ENCODE measurements at places on chromosomes 5 and 9. TPM values are rescaled to one million over a fixed set of nuclear protein-coding genes. Genes with fewer than 3 reads are reported as not detected.

Gene GHR
- 2.2 TPM for total RNA-seq

Gene PNPLA7
- 0.64 TPM for total RNA-seq

Gene ARL14EPL
- not detected for total RNA-seq

- peak; percentile 90 for DNase-seq
Observed at GRCh38 chr9:110443146-110443865, 105.6 kb upstream of the TXNDC8 start.

DNA sequence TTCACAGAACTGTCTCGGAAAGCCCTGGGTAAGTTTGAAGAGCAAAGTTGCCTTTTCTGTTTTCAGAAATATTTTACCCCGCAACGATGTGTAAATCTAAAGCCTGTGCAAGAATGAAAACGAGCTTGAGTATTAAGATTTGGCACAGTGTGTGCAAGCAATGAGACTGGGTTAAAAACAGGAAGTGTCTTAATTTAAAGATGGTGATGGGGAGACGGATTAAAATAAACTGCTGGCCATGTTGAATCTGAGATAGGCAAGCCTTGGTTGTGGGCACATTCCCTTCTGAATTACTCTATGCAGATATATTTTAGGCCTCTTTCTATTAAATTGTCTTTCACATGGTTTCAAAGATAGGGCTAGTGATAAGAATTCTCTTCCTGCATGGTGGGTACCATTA, 294.2 kb upstream of the DMRT1 start:
- no peak for DNase-seq

DNA sequence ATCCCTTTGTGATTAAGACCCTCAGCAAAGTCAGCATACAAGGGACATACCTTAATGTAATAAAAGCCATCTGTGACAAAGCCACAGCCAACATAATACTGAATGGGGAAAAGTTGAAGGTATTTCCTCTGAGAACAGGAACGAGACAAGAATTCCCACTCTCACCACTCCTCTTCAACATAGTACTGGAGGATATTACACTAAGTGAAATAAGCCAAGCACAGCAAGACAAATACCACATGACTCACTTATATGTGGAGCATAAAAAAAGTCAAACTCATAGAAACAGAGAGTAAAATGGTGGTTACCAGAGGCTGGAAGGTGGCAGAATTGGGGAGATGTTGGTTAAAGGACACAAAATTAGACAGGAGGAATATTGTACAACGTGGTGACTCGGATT, 118.1 kb upstream of the NFIL3 start:
- no peak for DNase-seq

DNA sequence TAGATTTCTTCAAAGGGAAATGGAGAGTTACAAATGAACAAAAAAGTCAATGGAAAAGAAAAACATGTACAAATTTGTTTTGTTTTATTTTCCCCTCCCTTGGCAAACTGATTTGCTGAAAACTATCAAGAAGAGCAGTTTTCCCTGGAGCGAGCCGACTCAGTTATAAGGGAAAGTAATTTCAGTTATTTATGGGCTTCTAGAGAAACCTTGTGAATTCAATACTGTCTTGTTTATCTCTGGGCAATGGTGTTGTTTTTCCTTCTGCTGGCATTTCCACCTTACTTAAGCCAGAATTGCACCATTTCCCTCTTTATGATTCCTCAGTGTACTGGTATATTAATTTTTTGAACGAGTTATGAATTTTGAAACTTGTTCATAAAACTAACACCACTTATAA, 1163.6 kb downstream of the CDH12 start:
- no peak for DNase-seq

GRCh38 chr5:117690612-117691011, 1116.0 kb upstream of the SEMA6A start:
- no peak for DNase-seq

GRCh38 chr5:139273322-139273571, 20.3 kb upstream of the MATR3 start:
- no peak for DNase-seq

- no peak for DNase-seq
Observed at GRCh38 chr5:164302533-164303235, 797.3 kb downstream of the MAT2B start.

DNA sequence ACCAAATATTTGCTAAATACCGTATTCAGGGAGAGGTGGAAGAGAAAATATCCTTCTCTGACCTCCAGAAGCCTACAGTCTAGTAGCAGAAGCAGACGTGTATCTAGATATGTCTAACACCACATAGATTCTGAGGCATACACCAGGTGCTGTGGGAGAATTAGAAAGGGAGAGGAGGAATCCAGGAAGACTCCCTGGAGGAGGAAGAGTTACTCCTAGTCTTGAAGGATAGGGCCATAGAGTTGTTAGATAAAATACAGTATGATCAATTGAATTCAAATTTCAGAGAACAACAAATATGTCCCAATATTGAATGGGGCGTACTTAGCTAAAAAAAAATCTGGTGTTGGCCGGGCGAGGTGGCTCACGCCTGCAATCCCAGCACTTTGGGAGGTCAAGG, 58.7 kb downstream of the TMOD1 start:
- no peak for DNase-seq

All from fibroblast of villous mesenchyme (primary cell).